Body of pancreas (tissue), 4 donors: ENCODE measurements at places on chromosomes 16 and 17. TPM values are rescaled to one million over a fixed set of nuclear protein-coding genes. Genes with fewer than 3 reads are reported as not detected.

GRCh38 chr17:35089586-35090296 is 26.2 kb upstream of the RFFL start:
- H3K27ac ChIP-seq, result no peak overlapping the region
- H3K4me1 ChIP-seq, result peaks cover 25% of the 10 kb centered on the region
- no peaks in the 10 kb centered on the region for H3K36me3 ChIP-seq
- H3K27me3 ChIP-seq, result no peaks in the 10 kb centered on the region
- no peak overlapping the region for H3K4me3 ChIP-seq

- H3K27ac ChIP-seq, result no peak overlapping the region
- no peak for DNase-seq
- H3K36me3 ChIP-seq, result no peaks in the 10 kb centered on the region
- no peaks in the 10 kb centered on the region for H3K27me3 ChIP-seq
These were observed 2.1 kb downstream of the RHBDL3 start for GRCh38 chr17:32267690-32268205.

GRCh38 chr16:50532576-50532975 is 15.6 kb upstream of the NKD1 start:
- no peaks in the 10 kb centered on the region for H3K27me3 ChIP-seq
- no peak overlapping the region for H3K27ac ChIP-seq
- H3K4me1 ChIP-seq, result peaks cover 9% of the 10 kb centered on the region
- DNase-seq, result no peak
- H3K4me3 ChIP-seq, result no peak overlapping the region

- H3K4me3 ChIP-seq, result no peak overlapping the region
- no peaks in the 10 kb centered on the region for H3K4me1 ChIP-seq
- H3K27ac ChIP-seq, result no peak overlapping the region
- peaks cover 3% of the 10 kb centered on the region for H3K36me3 ChIP-seq
These were observed 41.1 kb downstream of the CACNG1 start for GRCh38 chr17:67085406-67085805.

DNA sequence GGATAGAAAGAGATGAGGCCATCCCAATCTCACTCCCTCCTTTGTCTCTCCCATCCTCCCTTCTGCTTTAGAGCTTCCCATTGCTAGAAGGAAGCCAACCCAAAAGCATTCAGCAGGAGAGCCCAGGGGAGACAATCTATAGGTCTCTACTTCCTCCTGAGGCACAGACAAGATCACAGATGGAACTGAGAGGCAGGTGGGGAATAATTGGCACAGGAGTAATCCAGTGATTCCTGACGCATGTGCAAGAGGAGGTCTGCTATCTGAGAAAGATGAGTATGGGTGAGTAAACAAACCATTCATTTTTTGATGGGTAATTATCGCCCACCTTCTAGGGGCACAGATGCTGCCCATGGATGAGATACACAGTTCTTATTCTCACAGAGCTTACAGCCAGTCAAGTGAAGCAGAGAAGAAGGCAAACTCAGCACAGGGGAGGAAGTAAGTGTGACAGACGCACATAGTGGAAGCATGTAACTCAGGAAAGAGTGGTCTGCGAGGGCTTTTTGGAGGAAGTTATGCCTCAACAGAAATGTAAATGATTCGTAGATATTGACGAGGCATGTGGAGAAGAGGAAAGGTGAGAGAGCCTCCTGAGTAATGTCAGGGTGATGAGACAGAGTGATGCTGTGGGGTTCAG is 88.9 kb upstream of the HLF start:
- no peak overlapping the region for H3K27ac ChIP-seq
- H3K4me1 ChIP-seq, result no peaks in the 10 kb centered on the region
- no peaks in the 10 kb centered on the region for H3K36me3 ChIP-seq
- no peaks in the 10 kb centered on the region for H3K27me3 ChIP-seq
- DNase-seq, result no peak

- no peak for DNase-seq
- H3K27me3 ChIP-seq, result no peaks in the 10 kb centered on the region
- H3K4me1 ChIP-seq, result peaks cover 5% of the 10 kb centered on the region
- H3K4me3 ChIP-seq, result no peak overlapping the region
- no peak overlapping the region for H3K27ac ChIP-seq
These were observed 72.5 kb upstream of the IRX3 start for GRCh38 chr16:54359081-54359480.

DNA sequence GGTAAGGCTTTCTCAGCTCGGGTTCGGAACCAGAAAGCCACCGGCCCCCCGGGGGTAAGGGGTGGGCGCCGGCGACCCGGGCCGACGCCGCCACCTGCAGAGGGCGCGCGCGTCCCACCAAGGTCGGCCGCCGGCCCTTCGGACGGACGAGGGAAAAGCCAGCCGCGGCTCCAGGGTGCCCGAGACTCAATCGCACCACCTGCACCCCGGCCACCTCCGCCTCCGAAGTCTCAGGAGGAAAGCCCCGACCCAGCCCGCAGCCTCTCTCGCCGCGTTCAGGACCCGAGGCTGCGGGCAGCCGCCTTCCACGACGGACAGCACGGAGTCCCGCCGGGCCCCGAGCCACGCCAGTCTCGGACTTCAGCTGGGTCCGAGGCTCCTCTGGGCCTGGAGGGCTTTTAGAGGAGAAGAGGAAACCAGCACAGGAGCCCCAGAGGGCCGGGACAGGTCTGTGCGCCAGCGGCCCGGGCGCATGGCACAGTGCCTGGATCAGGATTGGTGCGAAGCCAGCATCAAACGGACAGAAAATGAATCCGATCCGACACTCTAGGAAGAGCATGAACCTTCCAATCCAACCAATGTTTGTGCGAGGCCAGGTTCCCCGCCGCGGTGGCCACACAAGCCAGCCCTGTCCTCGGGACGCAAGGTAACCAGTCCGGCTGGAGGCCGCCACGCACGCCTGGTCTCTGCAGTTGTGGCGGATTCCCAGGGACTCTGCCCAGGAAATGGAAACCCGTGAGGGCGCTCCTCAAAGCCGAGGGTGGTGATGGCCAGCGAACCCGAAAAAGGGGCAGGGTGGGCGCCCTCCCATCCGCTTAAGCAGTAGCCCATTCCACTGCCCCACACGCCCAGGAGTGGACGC is 6.7 kb downstream of the CBX8 start:
- no peak overlapping the region for H3K4me3 ChIP-seq
- DNase-seq, result peak; percentile 50
- H3K27me3 ChIP-seq, result peaks cover 27% of the 10 kb centered on the region
- H3K4me1 ChIP-seq, result peaks cover 23% of the 10 kb centered on the region

GRCh38 chr17:10117581-10118001 is 80.8 kb downstream of the GAS7 start:
- H3K4me1 ChIP-seq, result peaks cover 23% of the 10 kb centered on the region
- H3K27me3 ChIP-seq, result no peaks in the 10 kb centered on the region
- DNase-seq, result peak; percentile 50
- H3K4me3 ChIP-seq, result no peak overlapping the region

DNA sequence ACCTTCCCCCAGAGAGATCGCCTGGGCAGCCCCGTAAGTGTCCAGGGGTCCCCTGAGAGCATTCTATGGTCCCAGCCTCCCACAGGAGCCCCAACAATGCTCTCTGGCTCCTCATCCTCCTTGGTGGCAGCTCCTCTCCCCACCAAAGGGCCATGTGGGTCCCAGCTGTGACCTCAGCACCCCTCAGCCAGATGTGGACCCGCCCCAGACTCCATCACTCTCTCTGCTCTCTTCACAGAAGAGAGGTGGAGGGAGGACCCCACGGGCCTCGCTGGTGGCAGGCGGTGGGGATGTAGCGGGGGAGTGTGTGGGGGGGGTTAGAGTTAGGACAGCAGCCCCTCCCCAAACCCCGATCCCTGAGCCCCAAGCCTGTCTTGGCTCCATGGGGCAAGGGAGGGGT is 41.0 kb downstream of the SOCS3 start:
- no peaks in the 10 kb centered on the region for H3K27me3 ChIP-seq
- no peaks in the 10 kb centered on the region for H3K36me3 ChIP-seq
- H3K4me1 ChIP-seq, result peaks cover 44% of the 10 kb centered on the region

Gene SLC9A5
- total RNA-seq, result 0.26 TPM

Gene ARHGAP44
- total RNA-seq, result 6.3 TPM

Gene CLEC18B
- total RNA-seq, result 0.26 TPM

Gene VMO1
- not detected for total RNA-seq

Gene UNC119
- 29.3 TPM for total RNA-seq

Gene DCXR
- total RNA-seq, result 205 TPM
